ENCODE measurements at places on chromosomes 12 and 14.

DNA sequence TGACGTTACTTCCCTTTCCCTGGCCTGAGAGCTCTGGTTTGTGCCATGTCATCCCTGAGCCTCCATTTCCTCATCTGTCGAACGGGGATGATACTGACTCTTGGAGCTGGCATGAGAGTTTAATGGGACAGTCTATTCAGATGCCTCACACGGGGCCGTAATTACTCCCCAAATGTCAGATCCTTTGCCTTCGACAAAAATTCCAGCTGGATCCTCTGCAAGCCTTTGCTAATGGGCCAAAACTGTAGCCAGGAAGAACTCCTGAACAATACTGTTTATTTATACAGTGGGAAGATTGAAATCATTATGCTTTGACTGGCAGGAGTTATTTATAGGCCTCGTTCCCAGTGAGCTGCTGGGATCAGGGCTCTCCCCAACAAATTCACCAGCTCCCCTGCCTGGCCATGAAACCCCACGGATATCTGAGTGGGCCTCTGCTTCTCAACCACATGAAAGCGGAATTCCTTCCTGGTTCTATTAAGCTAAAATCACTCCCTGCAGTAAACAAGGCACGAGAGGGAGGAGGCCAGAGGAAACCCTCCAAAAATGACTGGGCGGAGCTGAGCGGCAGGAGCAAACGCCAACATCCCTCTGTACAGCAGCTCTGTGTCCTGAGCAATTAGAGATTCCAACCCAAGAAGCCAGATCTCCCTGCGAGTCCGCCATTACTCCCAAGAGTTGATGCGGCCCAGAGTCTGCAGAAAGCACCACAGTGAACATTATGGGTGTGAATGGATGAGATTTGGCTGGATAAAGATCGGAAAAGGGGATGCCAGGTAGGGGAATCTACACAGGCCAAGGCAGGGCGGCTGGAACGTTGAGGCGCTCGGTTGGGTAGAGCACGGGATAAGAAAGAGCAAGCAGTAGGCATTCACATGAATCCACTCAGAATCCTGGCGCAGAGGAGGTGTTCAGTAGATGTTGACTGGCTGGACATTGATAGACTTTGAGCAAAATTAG is 326.1 kb downstream of the BCL11B start:
- no peak for DNase-seq

DNA sequence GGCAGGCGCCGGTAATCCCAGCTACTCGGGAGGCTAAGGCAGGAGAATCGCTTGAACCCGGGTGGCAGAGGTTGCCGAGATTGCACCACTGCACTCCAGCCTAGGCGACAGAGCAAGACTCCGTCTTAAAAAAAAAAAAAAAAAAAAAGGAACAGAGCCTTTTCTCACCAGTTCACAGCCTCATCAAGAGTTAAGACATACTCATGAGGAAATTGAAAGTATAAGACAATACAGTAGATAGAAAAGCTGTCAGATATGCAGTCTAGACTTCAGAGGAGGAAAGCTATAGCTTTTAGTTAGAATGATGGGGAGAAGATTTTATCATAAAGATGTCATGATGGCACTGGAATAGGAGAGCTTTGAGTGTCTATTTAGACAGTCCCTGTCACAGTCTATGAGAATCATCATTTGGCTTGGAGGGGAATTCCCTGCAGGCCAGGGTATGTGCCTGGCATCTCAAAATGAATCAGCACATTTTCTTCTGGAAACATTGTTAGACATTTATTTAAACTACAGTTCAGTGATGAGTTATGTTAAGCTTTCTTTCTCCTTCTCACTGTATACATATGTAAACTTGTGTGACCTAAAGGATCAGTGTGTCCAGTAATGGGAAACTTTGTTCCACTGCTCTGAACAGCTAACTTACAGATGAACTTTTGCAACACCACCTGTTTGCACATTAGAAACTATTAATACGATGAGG is 2.9 kb upstream of the RAB35 start:
- no peak for DNase-seq

DNA sequence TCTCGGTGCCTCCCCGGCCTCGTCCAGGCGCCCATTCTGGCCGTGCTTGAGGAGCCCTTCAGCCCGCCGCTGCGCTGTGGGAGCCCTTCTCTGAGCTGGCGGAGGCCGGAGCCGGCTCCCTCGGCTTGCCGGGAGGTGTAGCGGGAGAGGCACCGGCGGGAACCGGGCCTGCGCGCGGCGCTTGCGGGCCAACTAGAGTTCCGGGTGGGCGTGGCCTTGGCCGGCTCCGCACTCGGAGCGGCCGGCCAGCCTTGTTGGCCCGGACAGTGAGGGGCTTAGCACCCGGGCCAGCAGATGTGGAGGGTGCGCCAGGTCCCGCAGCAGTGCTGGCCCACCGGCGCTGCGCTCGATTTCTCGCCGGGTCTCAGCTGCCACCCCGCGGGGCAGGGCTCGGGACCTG is 168.7 kb upstream of the RPL10L start:
- no peak for DNase-seq

DNA sequence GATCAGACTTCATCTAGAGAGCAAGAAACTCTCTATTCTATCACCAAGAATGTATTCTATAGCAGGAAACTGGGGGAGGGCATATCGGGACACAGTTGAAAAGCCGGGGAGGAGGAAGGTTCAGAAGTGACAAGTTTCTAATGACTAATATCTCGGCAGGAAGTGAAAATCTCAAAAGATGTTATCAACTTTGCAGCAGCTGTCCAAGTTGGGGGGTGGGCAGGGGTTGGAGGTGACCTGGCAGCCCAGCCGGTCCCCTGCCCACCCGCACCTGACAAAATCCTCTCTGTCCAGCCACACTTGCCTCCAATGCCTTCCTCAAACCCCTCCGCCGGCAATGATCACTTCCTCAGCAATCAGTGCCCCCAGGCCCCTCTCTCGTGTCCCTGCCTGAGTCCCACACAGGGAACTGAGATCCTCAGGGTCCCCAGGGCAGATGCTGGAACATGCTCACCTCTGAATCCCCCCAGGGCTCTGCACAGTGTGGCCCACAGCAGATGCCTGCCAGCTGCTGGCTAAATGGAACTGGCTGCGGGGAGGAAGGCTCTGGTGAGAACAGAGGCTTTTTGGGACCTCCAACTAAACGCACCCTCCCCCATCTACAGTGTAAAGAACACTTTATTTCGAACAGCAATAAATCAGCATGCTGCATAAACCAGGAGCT is 43.9 kb downstream of the CCDC88C start:
- no peak for DNase-seq

GRCh38 chr14:79549515-79549914 is 661.8 kb downstream of the DIO2 start:
- no peak for DNase-seq

- no peak for DNase-seq
Observed at GRCh38 chr12:50550530-50551223, 45.9 kb downstream of the DIP2B start.

DNA sequence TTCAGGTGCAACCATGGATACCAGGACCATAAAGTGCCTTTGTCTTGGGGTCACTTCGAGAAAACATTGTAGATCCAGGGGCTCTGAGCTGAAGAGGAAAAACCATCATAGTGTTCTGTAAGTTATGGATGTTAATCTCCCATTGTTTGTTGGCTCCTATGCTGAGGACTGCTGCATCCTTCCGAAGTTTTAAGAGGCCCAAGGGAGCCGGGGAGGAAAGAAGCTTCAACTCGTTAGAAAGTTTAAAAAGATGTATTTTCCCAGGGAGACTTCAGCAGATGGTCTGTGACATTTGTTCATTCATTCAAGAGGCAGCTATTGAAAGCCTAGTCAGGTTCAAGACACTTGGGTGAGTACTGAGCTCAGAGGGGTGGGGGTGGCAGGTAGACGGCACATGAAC is 378.8 kb upstream of the TBX3 start:
- DNase-seq, result no peak

DNA sequence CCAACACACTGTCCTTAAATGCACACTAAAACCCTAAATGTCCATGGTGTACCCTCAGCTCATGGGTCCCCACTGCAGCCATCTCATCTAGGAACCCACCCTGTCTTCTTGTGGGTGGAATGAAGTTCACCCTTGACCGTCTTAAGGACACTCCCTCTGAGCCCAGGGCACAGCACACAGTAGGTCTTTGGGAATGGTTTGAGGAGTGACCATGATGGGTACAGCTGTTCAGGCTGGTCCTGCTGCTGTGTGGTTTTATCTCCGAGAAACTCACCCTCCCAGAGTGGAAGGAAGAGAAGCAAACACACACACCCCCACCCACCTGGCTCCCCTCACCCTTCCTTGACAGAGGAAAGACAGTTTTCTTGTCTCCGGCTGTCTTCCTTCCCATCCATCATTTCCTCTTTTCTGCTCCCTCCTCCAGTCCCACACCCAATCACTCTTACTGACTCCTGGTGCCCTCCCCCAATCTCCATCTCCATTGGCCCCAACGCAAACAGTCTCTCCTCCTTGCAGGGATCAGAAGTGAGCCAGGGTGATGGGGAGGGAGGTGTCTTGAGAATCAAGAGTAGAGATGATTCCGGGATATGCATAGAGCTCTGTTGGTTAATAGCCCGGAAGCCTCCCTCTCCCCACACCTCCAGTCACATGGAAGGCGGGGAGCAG is 105.9 kb upstream of the LHX5 start:
- DNase-seq, result no peak

DNA sequence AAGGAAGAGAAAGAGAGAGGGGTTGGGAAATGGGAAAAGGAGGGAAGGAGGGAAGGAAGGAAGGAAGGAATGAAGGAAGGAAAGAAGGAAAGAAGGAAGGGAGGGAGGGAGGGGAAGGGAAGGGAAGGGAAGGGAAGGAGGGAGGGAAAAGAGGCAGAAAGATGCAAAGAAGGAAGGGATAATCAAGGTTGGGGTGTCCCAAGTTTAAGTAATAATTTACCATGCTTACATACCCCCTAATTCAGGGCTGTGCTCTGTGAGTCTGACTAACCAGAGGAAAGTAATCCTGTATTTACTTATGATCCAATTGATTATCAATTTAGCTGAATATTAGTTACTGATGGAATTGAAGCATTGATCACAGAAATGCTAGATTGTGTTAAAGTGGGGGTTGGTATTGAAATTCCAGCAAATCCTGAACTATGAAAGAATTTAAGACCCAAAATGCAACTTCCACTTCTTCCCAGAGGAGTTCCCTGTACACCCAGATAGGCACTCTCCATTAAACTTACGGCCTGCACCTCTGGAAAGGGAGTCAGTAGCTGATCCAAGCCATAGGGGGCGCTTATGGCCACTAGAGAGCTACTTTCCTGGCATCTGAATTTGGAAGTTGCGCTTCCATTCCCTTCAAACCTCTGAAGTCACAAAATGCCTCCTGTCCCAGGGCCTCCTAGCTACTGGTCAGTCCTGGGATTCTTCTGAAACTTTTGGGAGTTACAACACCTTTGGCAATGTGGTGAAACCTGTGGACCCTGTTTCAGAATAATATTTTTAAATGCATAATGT is 162.7 kb upstream of the PWP1 start:
- no peak for DNase-seq

GRCh38 chr14:68364792-68365192 is 428.1 kb downstream of the ZFP36L1 start:
- DNase-seq, result no peak

- no peak for DNase-seq
Observed at GRCh38 chr14:22821193-22822015, 6.2 kb upstream of the SLC7A7 start.

- no peak for DNase-seq
Observed at GRCh38 chr12:57552835-57553313, 3.0 kb downstream of the KIF5A start.

- DNase-seq, result no peak
Observed at GRCh38 chr12:121420109-121420508, 20.2 kb downstream of the RNF34 start.

GRCh38 chr14:64573109-64573508 is 23.3 kb downstream of the PPP1R36 start:
- DNase-seq, result no peak

GRCh38 chr14:77143071-77143470 is 1.5 kb upstream of the ZDHHC22 start:
- no peak for DNase-seq

DNA sequence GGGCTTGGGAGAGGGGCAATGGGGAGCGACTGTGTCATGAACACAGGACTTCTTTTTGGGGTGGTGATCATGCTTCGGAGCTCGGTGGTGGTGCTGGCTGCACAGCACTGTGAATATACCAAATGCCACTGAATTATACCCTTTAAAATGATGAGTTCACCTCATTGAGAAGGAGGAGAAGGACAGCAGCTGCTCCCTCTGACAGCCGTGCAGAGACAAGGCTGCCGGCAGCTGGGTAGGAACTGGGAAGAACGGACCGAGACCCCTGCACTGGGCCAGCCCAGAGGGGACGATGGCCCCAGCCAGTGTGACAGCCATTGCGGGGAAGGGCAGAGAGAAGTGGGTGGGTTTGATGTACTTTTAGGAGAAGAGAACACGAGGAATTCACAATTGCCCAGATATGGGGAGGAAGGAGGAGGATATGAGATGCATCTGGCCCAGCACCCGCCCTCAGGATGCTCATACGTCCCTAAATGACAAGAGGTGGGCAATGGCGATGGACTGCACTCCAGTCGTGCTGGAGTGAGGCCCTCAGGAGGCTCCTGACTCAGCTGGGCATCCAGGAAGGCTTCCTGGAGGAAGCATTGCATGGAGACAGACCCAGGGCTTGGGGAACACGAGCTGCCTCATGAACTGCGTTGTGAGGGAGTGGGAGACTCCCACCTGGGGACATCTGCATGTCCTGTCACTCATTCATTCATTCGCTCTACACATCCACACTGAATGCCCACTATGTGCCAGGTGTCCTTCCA is 64.3 kb upstream of the C14orf180 start:
- no peak for DNase-seq

DNA sequence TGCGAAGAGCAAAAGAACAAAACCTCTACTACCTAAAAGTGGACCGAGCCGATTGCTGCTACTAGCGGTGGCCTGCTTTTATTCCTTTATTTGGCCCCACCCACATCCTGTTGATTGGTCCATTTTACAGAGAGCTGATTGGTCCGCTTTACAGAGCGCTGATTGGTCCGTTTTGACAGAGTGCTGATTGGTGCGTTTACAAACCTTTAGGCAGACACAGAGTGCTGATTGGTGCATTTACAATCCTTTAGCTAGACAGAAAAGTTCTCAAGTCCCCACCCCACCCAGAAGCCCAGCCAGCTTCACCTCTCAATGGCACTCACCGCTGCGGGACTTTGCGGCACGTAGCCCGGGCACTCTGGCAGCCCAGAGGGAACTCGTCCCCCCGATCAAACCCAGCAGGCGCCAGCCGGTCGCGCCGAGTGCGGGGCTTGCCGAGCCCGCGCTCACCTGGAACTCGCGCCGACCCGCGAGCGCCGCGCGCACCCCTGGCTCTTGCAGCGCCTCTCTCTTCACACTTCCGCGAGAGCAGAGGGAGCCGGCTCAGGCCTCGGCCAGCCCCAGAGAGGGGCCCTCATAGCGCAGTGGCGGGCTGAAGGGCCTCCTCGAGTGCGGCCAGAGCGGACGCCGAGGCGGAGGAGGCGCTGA is 8.7 kb upstream of the FGD4 start:
- no peak for DNase-seq

GRCh38 chr14:53955671-53956426 is 776 bp downstream of the BMP4 start:
- DNase-seq, result no peak

GRCh38 chr14:67680121-67680602 is 5.7 kb upstream of the VTI1B start:
- DNase-seq, result no peak
